Motor neuron (in vitro differentiated cells): ENCODE measurements at places on chromosomes 7 and 10.

- ATAC-seq = no peak
These were observed 380.0 kb downstream of the REEP3 start for GRCh38 chr10:63901228-63901627.

DNA sequence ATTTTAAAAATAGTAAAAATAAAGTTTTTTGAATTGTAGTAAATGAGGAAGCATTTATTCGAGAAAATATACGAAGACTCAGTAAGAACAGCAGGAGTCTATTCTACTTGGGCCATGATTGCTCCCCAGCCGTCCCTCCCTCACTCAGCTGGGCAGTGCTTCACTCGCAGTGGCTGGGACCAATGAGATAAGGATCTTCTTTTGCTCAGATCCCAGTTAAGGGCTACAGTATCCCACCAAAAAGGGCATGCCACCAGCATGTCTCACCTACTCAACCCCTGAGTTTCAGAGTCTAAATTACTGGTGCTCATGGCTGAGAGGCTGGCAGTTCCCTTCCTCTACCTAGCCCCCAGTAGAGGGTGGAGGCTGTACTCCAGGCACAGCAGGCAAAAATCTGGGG, 455.7 kb upstream of the PFKP start:
- no peak for ATAC-seq

GRCh38 chr7:93044147-93044810, 73.5 kb downstream of the SAMD9 start:
- ATAC-seq = no peak

DNA sequence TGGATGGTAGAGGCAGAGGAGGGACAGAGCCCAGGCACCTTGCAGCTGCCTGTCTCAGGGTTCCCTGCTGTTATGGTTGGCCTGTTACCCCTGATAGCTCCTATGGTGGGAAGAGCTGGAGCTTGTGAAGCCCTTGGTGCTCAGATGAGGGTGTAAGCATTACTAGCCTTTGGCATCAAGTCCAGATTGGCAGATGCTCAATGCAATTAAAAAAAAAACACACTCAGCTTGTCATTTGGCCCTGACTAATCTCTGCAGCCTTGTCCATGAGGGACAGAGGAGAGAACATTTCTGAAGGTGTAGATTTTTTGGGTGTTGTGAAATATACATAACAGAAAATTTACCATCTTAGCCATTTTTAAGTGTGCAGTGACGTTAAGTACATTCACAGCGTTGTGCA, 86.3 kb downstream of the PLPP4 start:
- no peak for ATAC-seq

- peak; percentile 25 for ATAC-seq
These were observed 269.6 kb upstream of the NEBL start for GRCh38 chr10:21166557-21167287.

- no peak for ATAC-seq
These were observed 1302.3 kb downstream of the XPNPEP1 start for GRCh38 chr10:108620821-108621534.

GRCh38 chr10:22386503-22386902, 41.2 kb downstream of the SPAG6 start:
- ATAC-seq = no peak

DNA sequence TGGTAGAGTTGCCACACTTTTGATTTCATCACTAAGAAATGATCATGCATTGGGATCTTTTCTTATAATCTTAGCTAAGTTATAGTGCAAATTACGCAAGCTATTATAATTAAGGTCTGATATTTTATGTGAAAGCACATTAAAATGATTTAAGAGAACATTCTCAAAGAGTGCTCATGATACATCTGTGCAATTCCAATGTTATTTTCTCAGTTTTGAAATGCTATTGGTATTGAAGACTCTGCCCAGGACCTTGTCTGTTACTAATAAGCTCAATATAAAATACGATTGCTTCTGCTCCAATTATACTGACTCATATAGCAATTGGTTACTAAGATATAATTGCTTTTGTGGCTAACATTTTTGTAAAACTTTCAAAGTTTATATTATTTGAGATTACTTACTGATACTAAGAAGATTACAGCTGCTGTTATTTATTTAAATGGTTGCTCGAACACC, 180.9 kb downstream of the ADAM12 start:
- ATAC-seq = no peak

- no peak for ATAC-seq
These were observed 15.9 kb downstream of the CUL2 start for GRCh38 chr10:35074266-35074665.

- peak; percentile 75 for ATAC-seq
These were observed 27.4 kb upstream of the GDI2 start for GRCh38 chr10:5840314-5841307.

GRCh38 chr7:67553378-67553777, 556.7 kb downstream of the TYW1 start:
- ATAC-seq = no peak

DNA sequence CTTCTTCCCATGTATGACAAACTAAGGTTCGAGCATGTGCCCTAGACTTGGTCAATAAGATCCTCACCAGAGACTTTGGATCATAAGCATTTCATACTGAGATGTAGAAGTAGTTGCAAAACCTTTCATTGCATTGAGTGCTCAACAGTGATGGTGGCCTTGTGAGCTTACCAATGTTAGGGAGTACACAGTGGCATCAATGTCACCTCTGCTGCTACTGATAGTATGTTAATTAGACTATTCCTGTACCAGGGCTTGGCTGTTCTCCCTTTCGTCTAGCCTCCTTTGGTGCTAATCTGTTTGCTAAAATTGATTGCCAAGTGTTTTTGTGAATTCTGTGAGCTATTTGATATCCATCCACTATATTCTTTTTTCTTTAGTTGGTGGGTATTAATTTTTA, 264.5 kb upstream of the SEMA3C start:
- ATAC-seq = no peak

- peak; percentile 35 for ATAC-seq
These were observed 88.2 kb downstream of the ELFN1 start for GRCh38 chr7:1758028-1758858.

- no peak for ATAC-seq
These were observed 23.5 kb upstream of the ZNF12 start for GRCh38 chr7:6730343-6730633.

DNA sequence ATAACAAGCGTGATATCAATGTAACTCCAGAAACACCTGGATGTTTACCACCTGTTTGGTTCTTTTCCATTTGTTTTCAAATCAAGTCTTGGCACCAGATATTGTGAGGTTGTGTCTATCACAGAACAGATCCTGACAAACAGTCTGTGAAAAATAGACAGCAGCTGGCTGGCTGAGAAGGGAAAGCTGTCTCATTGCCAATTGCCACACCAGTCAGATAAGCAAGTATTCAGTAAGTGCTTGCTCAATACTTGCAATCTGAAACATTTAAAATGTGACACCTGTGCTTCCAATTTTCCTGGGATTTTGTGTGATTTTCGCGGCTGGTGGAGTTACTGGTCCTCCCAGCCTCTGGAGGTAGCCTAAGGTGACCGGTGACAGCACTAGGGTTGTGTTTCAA, 147.9 kb upstream of the MYO3A start:
- no peak for ATAC-seq

DNA sequence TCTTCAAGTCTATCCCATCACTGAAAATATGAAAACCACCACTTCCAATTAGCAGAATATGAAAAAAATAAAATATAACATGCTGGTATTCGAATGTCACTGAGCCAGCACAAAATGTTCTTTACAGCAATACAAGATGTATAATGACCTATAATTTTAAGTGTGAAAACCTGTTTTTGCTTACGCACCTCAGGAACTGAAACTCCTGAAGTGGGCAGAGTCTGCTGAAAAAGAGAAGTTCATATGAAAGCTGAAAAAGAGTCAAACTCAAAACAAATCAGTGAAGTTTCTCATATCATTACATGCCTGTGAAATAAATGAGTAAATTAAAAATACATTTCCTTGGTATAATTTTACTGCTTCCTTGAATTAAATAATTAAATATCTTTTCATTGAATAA, 272.5 kb downstream of the DGKB start:
- ATAC-seq = no peak

- peak; percentile 65 for ATAC-seq
These were observed 89.2 kb downstream of the DLG5 start for GRCh38 chr10:77837248-77837924.

DNA sequence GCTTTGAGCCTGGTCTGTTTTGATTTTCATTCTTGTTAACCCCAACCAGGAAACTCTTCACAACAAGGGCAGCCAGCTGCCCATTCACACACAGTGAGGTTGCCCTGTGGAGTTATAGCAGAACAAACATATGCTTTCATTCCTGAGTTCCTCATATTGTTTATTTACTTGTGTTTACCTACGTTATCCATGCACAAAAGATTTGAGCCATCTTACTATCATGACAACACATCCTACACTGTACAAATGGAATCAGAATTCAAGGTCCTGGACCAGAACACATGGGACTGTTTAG, 21.7 kb upstream of the BMPER start:
- no peak for ATAC-seq

GRCh38 chr7:66454600-66455225, 174.0 kb upstream of the KCTD7 start:
- ATAC-seq = no peak

DNA sequence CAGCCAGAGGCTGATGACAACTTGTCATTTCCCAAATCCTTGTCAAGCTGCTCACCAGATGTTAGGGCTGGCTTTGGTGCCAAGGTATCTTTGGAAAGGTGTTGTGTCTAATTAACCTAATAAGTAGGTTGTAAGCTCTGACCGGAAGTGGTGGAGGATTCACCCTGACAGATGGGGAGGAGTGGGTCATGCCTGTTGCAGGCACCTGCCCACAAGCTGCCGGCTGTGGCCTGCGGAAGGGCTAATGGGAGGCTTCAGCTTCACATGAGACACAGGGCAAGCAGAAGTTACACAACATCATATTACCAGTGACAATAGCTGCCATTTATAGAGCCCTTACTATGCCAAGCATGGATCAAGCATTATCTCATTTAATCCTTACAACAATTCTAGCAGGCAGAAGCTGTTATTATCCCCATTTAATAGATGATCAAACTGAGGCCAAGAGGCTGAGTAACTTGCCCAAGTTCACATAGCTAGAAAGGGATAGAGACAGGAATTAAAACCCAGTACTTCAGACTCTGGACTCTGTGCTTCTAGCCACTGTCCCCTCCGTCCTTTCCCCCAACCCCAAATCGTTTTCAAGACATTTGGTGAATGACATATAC, 63.1 kb upstream of the DUSP5 start:
- no peak for ATAC-seq

GRCh38 chr7:137296576-137296975, 47.0 kb downstream of the PTN start:
- ATAC-seq = no peak

GRCh38 chr10:17661510-17661909, 17.6 kb downstream of the STAM start:
- no peak for ATAC-seq

GRCh38 chr7:47671358-47671757, 89.4 kb upstream of the TNS3 start:
- no peak for ATAC-seq

GRCh38 chr7:54961391-54961790, 57.4 kb upstream of the EGFR start:
- no peak for ATAC-seq

DNA sequence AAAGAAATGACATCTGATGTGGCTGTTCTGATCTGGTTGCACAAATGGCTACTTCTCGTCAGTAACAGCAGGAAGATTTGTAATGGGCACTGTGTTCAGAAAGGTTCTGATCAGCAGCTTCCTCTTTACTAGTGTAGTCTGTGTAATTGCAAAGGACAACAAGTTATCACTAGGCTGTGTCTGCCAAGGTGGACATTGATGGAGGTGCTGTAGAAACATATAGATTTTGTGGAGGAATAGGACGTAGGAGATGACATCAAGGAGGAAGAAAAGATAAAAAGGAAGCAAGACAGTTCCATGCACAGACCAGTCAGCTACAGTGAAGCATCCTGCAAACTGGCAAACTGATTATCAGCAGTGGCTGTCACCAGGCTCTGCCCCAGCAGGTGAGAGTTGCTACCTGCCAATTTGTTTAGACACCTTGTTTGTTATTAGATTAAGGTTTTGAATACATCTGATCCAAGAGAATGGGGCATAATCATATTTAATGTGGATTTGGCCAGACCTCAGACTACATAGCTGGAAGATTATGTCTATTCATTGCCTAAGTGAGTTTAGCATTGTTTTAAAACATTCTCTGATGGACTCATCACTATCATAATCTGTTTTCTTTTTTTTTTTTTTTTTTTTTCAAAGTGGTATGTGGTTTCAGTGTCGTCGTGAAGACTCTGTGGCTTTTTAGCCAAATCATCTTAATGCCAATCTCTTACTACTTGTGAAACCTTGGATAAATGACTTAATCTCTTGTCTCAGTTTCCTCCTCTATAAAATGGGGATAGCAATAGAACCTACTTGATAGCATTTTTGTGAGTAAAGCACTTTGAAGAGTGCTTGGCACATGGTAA, 417.9 kb upstream of the LRGUK start:
- ATAC-seq = no peak

DNA sequence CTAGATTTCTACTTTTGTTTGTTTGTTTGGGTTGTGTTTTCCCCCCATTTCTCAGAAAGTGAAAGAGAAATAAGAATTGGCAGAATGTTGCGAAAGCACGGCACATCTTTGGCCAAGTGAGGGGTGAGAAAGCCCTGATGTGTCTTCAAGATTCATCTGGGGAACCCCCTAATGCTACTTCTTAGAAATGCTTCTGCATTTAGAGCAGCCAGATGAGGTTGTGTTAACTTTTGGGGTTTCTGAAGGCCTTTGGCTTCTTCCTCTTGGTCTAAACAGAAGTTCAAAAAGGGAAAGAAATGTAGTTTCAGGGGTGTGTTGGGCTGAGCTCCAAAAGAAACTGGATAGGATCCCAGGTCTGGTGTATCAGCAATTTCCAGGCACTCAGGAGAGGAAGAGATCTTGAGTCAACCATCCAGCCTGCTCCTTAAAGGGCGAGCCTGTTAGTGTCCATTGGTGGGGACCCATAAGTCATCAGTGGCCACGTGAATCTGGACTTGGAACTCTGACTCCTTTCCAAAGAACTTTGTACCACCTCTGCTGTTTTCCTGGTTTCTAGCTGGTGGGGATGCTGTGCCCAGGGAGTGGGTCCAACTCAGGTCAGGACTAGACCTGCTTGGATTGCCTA, 6.5 kb downstream of the DUSP5 start:
- ATAC-seq = no peak

GRCh38 chr10:126160971-126161630, 227.2 kb downstream of the ADAM12 start:
- no peak for ATAC-seq

- ATAC-seq = no peak
These were observed 122.3 kb downstream of the JMJD1C start for GRCh38 chr10:63343476-63343875.

GRCh38 chr10:78780551-78780961, 288.2 kb upstream of the ZMIZ1 start:
- ATAC-seq = no peak
